CD4-positive, alpha-beta T cell treated with Interleukin-17A for 4 hours (primary cell): ENCODE measurements at places on chromosomes 12 and 14.
A peak's percentile ranks its signal among the peaks of the same experiment; 100 is the strongest.

DNA sequence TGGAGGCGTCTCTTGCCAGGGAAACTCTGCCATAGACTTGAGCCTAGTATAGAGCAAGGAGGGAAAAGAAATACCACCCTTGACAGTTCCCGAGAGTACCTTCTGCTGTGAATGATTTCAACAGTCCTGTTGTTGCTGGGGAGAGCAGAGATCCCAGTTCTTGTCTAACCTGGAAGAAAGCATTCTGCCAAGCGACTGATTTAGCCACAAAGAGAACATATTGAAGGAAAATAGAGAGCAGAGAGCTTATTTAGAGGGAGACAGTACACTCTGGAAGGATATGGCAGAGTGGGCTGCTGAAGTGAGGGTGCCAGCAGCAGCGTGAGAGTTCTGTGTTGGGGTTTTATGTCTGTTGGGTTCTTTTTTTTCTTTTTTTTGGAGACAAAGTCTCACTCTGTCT lies 966.9 kb upstream of the TMEM132C start:
- DNase-seq: no peak

- peak; percentile 17 for DNase-seq
Observed at GRCh38 chr12:11650286-11651281, 1.1 kb downstream of the ETV6 start.

- no peak for DNase-seq
Observed at GRCh38 chr14:21643407-21643806, 8.7 kb upstream of the OR10G2 start.

DNA sequence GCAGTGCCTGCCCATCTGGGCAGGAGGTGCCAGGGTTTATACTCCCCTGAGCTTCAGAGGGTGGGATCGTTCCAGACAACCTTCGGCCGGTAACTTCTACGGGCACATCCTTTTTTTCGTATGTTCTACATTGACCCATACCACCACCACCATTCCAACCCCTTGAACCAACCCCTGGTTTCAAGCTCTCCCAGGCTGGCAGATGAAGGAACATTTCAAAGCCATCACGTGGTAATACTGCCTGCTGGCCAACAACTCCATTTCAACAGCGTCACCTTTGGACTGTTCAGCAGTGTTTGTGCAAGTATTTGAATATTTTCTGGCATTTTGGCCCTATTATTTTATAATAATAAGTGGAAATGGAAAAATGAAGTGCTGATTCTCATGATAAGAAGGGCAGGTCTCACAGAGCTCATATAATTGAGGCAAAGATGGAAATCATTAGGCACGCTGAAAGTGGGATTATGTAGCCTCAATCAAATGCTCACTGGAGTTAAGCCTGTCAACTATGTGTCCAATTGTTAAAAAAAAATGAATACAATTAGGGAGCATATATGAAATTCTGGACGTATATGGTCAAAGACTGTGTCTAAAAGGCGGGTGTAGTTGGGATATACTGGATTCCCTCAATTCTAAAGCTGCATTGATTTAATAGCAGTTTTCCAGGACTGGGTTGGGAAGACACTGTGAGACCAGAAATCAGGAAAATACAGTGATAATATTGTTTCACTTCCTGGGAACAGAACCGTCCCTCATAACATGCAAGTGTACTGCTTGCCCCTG lies 162.1 kb downstream of the ZFP36L1 start:
- DNase-seq: no peak

- peak; percentile 25 for DNase-seq
Observed at GRCh38 chr12:121748571-121749265, 36.2 kb downstream of the TMEM120B start.

DNA sequence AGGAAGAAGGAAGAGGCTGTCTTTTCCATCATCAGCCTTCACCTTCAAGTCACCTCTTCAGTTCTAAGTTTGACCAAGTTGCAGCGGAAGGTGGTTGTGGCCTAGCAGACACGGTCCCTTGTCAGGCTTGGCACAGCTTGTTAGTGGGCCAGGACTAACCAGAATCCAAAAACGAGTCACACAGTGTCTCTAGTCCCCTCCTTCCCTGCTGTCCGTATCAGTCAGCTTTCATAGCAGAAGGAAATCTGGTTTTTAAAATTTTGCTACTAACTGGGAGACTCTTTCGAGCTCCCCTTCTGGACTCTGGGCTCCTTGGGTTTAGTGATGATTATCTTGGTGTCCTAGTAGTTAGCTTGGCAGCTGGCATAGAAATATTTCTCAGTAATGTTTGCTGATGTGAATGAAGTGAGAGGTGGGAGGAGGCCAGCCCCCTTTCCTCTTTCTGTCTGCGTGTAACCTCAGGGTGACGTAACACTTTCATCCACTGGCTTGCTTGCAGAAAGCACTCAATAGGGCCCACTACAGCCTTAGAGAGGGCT lies 3.8 kb downstream of the ETV6 start:
- DNase-seq: peak; percentile 37

GRCh38 chr12:52097045-52097666 lies 17.7 kb downstream of the SMIM41 start:
- DNase-seq: no peak
